ENCODE measurements at places on chromosomes 1 and 21.

- no peak for DNase-seq
- H3K4me1 ChIP-seq: no peaks in the 10 kb centered on the region
- H3K27ac ChIP-seq: no peak overlapping the region
- H3K4me3 ChIP-seq: no peak overlapping the region
Observed at GRCh38 chr1:27710574-27710973, 15.2 kb upstream of the FAM76A start.

- H3K36me3 ChIP-seq: no peaks in the 10 kb centered on the region
- no peak for DNase-seq
- H3K27me3 ChIP-seq: peaks cover 48% of the 10 kb centered on the region
- H3K4me3 ChIP-seq: no peak overlapping the region
Observed at GRCh38 chr21:35996217-35996616, 64.1 kb downstream of the SETD4 start.

GRCh38 chr1:192522673-192523072, 52.9 kb upstream of the RGS1 start:
- peaks cover 4% of the 10 kb centered on the region for H3K4me1 ChIP-seq
- no peak overlapping the region for H3K27ac ChIP-seq
- H3K4me3 ChIP-seq: no peak overlapping the region
- no peak for DNase-seq
- H3K36me3 ChIP-seq: no peaks in the 10 kb centered on the region

- H3K4me1 ChIP-seq: peaks cover 3% of the 10 kb centered on the region
- peaks cover 64% of the 10 kb centered on the region for H3K36me3 ChIP-seq
- H3K27me3 ChIP-seq: no peaks in the 10 kb centered on the region
- no peak overlapping the region for H3K27ac ChIP-seq
Observed at GRCh38 chr1:109630898-109631512, 11.4 kb downstream of the AMPD2 start.

DNA sequence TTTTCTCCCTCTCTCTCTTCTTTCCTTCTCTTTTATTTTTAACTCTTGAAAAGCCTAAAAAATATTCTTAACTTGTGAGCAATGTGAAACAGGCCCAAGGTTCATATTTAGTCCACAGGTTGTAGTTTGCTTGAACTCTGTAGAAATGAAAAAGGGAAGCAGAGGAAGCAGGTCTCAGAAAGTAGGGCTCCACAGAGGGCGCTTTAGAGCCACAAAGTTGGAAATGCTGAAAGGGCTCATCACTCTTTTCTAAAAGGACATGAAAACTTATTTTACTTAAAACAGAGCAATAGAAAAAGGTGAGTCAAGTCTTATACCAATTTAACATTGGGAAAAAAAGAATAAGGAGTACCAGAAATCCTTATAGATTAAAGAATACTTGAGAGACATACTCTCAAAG, 247.0 kb downstream of the USP25 start:
- H3K36me3 ChIP-seq: no peaks in the 10 kb centered on the region
- no peaks in the 10 kb centered on the region for H3K27me3 ChIP-seq
- no peaks in the 10 kb centered on the region for H3K4me1 ChIP-seq
- DNase-seq: no peak
- no peak overlapping the region for H3K27ac ChIP-seq
- no peak overlapping the region for H3K4me3 ChIP-seq

GRCh38 chr1:160997323-160998038, 23.5 kb downstream of the F11R start:
- no peaks in the 10 kb centered on the region for H3K27me3 ChIP-seq
- no peak overlapping the region for H3K4me3 ChIP-seq
- H3K27ac ChIP-seq: no peak overlapping the region
- no peaks in the 10 kb centered on the region for H3K36me3 ChIP-seq
- DNase-seq: peak; percentile 64
- no peaks in the 10 kb centered on the region for H3K4me1 ChIP-seq

- no peaks in the 10 kb centered on the region for H3K4me1 ChIP-seq
- no peaks in the 10 kb centered on the region for H3K36me3 ChIP-seq
- DNase-seq: no peak
- no peak overlapping the region for H3K4me3 ChIP-seq
Observed at GRCh38 chr21:43353282-43354025, 73.5 kb downstream of the SIK1 start.

DNA sequence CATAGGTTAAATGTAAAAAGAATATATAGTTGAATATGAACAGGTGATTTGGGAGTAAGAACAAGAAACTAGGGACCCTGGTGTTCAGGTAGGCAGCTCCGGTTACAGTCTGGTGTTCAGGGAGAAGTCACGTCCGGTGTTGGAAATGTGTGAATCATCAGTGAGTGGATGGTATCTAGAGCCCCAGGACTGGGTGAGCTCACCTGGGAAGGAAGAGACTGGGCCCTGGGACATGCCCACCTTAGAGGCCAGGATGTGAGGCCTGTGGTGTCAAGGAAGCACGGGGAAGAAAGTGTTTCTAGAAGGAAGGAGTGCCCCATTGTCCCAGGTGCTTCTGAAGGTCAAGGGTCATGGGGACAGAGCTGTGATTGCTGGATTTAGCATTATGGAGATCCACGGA, 1.5 kb upstream of the GJB3 start:
- DNase-seq: no peak
- peaks cover 39% of the 10 kb centered on the region for H3K27me3 ChIP-seq
- no peak overlapping the region for H3K27ac ChIP-seq
- no peak overlapping the region for H3K4me3 ChIP-seq
- peaks cover 5% of the 10 kb centered on the region for H3K4me1 ChIP-seq
- no peaks in the 10 kb centered on the region for H3K36me3 ChIP-seq

- no peaks in the 10 kb centered on the region for H3K27me3 ChIP-seq
- H3K4me3 ChIP-seq: no peak overlapping the region
- H3K36me3 ChIP-seq: no peaks in the 10 kb centered on the region
- peaks cover 13% of the 10 kb centered on the region for H3K4me1 ChIP-seq
Observed at GRCh38 chr1:24015221-24016210, 35.4 kb upstream of the SRSF10 start.

- DNase-seq: peak; percentile 86
- no peak overlapping the region for H3K27ac ChIP-seq
- H3K4me1 ChIP-seq: peaks cover 8% of the 10 kb centered on the region
- no peaks in the 10 kb centered on the region for H3K27me3 ChIP-seq
- H3K36me3 ChIP-seq: peaks cover 4% of the 10 kb centered on the region
Observed at GRCh38 chr1:205711105-205712048, 31.1 kb upstream of the SLC45A3 start.
